Stimulated activated CD8-positive, alpha-beta memory T cell treated with anti-CD3 and anti-CD28 coated beads, Interleukin-2, amount 100 ng/mL, for 1 hour (primary cell): ENCODE measurements at places on chromosomes 11 and 22.

DNA sequence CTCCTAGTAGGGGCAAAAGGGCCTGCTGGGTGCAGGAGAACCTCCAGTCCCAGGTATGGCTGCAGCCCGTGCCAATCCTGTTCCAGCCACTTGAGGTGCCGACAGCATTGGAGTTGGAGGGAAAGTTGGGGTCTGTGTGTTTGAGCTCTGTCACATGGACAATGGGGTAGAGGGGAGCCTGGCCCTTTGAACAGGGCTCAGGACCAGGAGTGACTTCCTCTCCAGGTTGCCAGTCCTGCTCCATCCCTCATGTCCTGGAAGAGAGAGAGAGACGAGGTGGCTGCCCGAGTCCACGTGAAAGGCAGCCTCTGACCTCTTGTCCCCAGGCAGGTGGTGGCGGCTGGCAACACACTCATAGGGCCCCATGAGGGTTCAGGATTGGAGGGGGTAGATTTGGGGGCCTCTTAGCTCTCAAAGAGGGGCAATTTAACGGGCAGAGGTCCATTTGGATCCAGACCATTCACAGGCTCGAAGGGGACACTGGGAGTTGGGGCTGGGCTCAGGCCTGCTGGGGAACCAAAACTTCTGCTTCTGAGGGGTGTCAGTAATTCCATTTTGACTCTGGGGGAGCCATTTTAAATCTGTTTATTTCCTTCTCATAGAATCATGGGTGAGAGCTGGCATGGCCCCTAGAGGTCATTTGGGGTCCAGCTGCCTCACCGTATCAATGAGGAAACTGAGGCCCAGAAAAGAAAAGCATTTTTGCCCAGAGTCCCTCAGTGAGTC, 4.1 kb downstream of the ADORA2A start:
- no peak for DNase-seq

DNA sequence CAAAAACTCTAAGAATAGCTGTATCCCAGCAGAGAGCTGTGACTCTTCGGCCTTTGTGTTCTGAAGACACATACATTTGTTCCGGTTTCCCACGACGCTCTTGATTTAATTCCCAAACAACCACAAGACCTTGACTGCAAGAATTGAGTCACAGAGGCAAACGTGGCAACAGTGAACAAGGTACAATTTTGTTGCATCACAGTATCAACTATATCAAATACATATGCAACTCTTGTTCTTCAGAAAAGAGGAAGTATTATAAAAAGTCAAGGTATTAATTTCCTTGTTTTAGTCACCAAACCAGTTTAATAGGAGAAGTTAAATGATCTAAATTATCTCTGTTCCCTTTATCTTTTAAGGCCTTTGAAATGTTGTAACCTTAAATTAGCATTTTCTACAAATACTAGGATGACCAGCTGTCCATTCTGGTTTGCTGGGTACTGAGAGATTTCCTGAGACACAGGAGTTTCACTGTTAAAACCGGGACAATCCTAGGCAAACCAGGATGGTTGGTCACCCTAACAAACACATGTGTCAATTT, 11.1 kb downstream of the HPS5 start:
- DNase-seq, result no peak

- DNase-seq, result no peak
Observed at GRCh38 chr11:93192163-93192562, 5.6 kb downstream of the SLC36A4 start.

DNA sequence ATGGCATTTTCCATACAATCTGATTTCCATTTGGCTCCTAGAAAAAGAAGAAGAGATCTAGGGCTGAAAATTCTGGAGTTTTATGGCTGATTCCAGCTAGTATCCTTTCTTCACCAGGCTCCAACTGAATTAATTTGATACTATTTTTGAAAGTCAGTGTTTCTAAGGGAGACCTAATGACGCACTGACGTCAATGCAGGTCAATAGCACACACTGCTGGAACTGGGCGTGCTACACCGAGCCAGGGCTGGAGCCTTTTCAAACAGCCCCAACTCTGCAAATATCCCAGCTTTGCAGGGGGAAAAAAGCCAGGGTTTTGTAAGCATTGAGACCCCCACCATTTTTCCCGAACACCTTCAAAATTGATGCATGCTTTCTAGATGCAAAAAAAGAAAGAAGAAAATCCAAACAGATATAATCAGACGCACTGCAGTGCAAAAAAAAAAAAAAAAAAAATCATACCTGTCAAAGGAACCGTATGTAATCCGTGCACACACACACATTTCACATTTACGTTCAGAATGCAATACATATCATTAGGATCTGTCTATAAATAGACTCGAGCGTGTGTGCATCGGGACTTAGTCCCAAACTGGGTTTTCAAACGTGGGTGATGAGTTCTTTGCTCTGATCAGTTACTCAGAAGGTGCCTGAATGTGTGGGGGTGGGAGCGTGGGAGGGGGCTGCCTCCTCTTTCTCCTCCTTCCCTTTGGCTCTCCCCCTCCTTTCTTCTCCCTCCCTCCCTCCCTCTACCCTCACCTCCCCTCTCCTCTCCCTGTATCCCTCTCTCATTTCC, 124.5 kb upstream of the HSD17B12 start:
- DNase-seq, result no peak

GRCh38 chr11:18523084-18523483, 3.7 kb downstream of the TSG101 start:
- no peak for DNase-seq

DNA sequence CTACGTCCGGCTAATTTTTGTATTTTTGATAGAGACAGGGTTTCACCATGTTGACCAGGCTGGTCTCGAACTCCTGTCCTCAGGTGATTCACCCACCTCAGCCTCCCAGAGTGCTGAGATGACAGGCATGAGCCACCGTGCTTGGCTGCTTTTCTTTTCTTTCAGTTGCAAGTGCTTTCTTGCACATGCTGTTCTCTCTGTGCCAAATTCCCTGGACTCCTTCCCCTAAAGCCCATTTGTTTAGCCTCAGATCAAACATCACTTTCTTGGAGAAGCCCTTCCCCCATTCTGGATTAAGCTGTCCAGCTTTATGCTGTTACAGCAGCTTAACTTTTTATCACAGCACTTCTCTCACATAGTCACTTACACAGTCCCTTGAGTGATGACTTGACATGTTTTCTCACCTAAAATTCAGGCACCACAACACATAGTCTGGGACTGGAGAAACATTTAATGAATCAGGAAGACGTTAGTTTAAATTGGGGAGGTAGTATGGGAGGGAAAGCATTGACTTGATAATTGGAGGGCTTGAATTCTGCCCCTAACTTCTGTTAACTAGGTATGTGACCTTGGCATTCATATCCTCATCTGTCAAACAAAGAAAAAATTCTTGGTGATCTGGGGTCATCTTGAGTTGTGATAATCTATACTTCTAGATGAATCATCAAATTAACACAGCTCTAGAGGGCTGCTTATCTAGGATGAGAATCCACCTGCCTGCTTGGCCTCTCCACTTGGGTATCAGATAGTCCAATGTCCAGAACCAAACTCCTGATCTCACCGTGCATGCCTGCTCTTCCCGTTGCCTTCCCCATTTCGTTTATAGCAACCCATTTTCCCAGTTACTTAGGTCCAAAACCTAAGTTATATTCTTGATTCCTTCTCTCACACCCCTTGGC, 18.4 kb downstream of the ACO2 start:
- DNase-seq, result no peak

DNA sequence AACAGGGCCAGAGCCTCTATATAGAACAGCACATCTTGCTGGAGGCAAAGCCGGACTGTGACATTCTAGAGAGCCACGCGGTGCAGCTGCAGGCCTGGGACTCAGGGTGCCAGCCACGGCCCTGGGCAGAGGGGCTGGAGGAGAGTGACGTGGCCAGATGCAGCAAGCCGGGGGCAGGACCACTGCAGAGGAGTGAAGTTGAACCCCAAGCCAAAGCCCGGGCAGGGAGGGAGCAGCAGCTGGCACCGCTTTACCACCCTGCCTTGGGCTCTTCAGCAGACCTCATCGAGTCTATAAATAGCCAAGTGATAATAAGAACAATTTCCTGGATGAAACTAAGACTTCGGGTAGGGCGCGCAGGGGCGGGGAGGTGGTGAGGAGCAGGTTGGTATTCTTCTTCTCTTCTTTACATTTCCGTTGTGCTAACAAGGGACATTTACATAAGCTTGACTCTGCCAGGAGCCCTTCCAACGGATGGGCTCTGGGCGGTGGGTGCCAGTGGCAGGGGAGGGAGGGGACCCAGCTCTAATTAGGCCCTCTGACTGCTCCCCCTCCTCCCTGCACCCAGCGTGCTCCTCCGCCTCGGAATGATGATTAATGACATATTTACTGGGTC, 110.2 kb downstream of the ST3GAL4 start:
- no peak for DNase-seq

DNA sequence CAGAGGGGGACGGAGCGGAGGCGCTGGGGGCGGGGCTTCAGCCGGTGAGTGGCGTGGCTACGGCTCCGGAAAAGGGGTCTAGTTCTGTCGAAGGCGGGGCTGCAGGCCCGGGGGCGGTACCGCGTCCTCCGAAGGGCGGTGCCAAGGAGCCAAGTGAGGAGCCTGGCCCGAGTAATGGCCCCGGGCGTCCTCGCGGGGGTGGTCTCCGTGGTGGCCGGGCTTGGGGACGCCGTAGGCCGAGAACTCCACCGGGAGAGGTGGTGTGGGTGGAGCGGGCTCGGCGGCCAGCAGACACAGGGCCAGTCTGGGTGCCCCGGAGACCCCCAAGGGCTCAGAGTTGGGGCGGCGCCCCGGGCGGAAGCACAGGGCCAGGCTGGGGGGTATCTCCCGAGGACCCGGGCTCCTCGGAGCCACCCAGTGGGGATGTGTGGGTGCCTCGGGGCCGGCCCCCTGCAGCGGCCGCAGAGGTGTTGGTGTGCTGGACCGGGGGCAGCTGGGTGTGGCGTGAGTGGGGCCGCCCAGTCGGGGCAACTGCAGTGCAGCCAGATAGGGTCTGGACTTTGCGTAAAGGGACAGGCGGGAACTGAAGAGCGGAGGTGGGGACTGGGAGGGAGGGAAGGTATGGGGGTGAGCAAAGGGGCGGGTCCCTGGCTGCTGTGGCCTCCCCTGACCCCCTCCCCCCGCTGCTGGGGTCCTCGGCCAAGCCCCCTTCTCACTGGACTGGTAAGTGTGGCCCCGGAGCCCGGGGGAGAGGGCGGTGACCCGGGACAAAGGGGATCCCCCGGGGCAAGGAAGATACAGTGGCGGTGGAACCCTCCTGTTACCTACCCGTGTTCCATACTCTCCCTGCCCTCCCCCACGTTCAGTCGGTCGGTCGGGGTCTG, 838 bp downstream of the FKBP2 start:
- DNase-seq, result no peak

DNA sequence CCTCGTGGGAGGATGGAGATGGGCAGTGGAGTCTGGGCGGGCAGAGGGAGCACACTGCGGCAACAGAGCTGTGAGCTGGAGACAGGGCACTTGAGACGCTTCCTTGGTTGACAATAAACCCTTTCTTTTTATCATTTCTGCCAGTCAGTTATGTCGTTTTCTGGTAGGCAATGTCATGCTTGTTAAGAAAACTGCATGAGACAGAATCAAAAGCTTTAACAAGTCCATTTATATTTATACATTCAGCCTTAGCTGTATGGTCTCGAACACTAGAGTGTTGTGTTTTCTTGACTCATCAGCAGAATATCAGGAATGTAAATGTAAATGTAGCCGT, 31.9 kb downstream of the PPFIA1 start:
- DNase-seq, result no peak

GRCh38 chr22:46417769-46418168, 82.3 kb downstream of the TRMU start:
- DNase-seq, result no peak

DNA sequence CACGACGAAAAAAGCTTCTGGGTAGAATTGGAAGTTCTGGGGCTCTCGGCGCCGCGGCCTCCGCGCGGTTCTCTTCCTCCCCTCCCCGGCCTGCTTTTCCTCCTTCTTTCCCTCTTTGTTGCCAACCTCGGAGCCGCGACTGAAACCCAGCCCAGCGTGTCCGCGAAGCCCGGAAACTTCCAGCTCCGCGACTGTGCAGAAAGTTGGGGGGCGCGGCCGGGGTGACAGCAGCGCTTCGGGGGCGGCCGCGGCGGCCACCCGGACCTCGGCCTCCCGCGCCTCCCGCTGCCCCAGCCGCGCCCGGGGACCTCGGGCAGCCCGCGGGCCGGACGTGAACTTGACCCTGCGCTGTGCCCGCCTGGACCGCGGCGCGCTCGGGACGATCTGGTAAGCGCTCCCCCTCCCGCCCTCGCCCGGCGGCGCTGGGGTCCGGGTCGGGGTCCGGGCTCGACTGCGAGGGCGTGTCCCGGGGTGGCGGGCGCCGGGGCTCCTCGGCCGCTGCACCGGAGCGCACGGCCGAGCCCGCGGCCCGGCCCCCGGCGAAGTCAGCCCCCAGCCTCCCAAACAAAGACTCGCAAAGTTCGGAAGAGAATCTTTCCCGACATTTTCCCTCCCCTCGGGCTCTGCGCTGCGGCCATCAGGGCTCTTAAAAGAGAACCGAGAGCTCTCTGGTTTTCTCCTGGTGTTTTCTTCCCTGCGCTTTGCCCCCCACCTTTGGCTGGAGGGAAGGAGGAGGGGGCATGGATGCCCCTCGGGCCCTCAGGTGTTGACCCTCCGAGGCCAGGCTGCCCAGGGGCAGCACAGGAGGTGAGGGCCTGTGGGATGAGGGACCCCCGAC, 67.9 kb upstream of the WNT7B start:
- DNase-seq, result no peak

DNA sequence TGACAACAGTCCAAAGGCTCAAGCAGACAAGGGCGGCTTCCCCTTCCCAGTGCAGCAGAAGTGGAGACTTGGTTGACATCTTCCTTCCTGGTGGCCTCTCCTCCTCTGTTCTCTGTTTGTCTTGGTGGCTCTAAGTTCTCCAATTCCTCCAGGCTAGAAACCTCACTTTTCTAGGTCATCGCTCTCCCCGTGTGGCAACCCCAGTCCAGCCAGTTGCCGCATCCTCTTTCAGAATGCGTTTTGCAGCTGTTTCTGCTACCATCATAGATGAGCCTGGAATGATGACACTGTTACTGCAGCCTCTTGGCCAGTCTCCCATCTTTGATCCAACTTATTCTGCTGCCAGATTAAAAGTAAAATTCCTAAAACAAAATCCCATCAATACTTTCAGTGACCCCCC, 201.5 kb downstream of the TRIM29 start:
- no peak for DNase-seq

DNA sequence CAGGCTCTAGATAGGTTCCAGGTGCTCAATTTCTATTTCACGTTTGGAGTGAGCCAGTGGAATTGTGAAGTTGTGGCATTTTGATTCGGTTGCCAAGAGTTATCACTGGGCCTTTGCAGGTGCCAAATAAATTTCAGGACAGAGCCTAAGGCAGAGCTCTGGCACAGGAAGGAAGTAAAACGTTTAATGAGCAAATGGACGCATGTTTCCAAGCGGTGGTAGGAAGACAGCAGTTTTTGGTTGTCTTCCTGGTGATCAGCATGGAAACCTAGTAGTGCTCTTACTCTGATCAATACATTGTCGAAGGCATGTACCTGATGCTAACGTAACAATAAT, 452 bp downstream of the BIRC3 start:
- DNase-seq, result no peak
